ENCODE measurements at places on chromosomes 12 and 14.

DNA sequence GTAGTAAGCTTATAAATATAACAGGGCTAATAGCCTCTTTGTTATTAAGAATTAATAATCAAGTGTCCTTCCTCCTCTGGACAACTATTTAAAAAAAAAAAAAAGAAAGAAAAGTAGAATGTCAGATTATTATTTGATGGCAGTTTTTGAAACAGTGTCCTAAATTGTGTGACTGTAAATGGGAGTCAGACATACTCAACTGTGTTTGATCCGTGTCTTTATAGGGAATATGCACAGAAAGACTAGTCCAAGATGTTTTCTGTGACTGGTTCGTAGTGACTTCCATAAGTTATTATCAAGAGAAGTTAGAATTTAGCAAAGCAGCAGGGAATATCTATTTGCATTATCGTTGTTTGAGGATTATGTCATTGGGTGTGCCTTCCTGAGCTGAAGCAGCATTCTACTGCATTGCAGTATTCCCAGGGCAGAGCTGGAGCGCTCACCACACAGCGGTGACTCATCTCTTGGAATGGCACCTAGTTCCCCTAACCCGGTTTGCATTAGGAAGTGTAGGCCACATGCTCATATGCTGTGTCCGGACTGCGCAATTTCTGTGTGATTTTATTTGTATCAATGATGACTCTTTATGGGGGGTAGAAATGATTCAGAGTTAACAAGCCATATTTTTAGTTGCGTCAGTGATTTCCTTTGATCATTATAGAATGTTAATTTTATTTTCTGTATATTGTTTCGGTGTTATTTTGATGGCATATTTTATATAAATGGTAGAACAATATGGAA lies 7.9 kb downstream of the DYNC1H1 start:
- peak; percentile 98 for DNase-seq

- DNase-seq: no peak
Measured at GRCh38 chr14:96029089-96029645, 10.0 kb upstream of the C14orf132 start.

DNA sequence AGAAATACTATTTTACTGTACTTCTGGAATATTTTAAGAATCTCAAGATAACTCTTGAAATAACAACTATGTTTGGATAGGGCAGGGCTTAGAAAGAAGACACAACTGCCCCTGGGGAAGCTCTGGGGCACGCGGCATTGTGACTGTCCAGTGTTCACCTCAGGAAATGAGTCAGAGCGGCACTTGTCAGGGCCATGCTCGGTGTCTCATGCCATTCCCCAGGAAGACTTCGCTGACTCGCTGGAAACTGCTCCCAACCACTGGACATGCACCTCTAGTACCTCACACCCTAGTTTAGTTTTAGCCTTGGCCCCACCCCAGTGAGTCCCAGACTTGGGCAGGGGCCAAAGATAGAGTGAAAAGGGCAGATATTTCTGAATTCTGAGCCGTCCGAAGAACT lies 192.0 kb downstream of the TTC7B start:
- no peak for DNase-seq

- DNase-seq: peak; percentile 34
Measured at GRCh38 chr12:53594897-53595615, 31.1 kb downstream of the ATF7 start.

DNA sequence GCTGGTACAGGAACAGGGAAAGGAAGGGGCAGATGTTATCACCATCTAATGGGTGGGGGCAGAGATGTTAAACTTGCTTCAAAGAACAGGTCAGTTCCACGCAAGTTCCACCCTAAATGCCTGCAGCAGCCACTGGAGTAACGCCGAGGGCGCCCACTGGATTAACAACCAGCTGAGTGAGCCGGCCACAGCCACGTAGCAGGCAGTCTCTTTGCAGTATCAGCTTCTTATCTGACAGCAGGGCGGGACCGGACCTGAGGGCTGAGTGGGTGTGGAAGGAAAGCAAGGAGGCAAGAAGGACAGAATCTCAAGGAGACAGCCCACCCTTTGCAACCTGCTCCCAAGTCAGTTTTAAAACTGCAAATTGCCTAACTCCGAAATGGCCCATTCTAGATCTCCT lies 38.4 kb upstream of the FOXN3 start:
- DNase-seq: no peak

DNA sequence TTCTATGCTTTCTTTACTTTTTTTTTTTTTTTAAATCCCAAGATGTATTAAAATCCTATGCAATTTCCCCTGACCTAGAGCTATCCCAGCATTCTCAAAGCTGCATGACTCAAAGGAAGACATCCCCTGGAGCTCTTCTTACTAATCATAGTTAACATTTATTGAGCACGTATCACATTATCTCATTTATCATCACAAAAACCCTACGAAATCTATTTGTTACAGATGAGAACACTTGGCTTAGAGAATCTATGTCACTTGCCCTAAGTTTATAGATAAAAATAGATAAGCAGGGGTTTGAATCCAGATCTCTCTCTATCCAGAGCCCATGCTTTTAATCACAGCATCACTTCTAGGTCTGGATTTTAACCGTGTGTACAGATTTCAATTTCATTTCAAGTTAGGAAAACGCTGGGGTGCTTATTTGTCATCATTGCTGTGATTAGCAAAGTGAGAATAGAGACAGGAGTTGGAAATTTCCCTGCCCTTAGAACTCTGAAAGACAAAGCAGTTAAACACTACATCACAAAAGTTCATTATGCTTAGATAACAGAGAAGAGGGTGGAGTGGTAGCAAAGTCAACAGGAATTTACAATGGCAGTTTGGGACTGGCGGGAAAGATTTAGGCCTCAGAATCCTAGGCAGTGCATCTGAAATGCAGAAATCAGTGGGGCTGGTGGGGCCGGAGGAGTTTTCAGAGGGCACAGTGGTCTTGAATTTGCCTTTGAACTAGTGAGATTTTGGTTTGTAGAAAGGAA lies 177.7 kb upstream of the FRMD6 start:
- DNase-seq: peak; percentile 43

GRCh38 chr12:48659863-48660262 lies 22.2 kb downstream of the KANSL2 start:
- DNase-seq: no peak

DNA sequence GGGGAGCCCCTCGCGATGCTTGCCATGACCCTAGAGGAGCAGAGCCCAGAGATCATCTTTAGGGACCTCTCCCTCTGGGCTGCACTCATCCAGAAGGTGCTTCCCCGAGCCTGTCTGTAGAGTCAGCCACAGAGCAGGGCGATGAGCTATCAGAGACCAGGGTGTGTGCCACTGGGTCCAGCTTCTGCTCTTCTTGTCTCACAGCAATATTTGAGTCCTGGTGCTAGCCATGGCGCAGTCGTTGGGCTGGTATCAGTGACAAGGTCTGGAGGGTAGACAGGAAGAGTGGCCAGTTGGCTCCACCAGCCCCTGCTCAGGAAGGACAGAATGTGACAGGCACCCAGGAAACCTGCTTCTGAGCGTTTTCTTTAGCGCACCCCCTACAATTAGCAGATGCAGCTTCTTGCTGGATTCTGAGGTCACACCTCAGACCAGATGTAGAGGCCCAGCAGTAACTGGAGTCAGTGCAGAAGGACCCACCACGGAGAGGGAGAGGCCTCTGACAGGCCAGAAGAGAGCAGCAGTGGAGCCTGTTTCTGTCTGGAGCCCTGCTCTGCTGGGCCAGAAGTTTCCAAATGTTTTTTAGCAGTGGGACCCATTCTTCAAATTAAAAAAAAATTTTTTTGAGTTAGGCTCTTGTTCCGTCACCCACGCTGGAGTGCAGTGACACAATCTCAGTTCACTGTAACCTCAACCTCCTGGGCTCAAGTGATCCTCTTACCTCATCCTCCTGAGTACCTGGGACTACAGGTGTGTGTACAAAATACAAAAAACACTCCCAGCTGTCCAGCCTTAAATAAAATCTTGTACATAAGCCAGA lies 23.7 kb downstream of the ANKRD9 start:
- no peak for DNase-seq

DNA sequence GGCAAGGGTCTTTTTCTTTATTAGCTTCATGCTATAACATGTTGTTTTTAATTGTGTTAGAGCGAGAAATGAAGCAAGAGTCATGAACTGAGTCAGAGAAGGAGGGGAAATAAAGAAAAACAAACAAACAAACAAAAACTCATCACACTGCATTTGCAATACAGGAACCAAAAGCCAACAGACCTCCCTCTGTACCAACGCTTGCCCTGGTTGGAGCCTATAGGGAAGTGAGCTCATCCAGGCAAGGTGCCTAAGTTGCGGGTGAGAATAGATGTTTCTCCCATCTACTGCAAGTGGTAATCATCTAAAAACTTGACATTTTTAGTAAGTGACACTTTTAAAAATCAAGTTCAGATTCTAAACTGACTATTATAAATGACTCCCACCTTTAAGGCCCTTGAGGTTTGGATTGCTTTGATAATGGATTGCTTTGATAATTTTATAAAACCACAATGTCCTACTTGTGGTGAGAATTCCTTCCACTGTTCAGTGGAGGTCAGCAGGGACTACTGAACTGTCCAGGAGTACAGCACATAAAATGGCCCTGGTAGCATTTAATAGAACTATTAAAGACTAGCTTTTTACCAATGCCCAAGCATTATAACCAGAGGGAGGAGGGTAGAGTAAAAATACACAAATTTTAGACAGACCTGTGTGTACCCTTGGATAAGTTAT lies 31.3 kb downstream of the SLC38A1 start:
- DNase-seq: no peak

DNA sequence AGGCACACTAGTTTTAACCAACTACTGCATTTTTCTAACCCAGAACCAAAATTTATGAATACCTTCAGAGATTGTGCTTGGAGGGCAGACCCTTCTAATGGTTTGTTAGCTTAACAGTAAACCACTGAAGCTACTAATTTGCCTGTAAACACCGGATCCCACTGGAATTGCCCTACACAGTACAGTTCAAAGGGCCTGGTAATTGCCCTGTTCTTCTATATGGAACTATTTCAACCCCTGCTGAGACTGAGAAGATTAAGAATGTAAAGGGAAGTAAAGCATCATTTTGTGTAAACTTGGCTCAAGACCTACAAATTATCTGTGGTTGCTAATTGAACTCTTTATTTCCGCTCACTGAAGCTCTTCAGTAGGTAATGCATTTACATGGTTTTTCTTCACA lies 468.1 kb downstream of the NPAS3 start:
- no peak for DNase-seq

- DNase-seq: no peak
Measured at GRCh38 chr12:120873226-120873625, 30.9 kb downstream of the SPPL3 start.

DNA sequence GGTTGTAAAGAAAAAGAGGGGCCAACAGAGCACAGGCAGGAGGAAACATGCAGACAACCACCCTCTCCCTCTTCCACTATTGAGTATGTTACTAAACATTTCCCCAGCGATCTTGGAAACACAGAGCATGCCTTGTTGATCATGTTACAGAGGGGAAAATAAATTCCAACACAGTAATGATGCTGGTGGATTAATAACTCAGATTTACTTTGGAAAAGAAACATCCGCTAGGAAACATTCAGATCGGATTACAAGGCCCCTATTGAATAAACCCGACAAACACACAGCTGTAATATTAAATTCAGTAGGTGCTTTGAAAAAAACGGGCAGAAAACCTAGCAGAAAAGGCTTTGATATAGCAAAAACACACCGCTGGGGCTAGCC lies 5.4 kb downstream of the BMP4 start:
- no peak for DNase-seq

DNA sequence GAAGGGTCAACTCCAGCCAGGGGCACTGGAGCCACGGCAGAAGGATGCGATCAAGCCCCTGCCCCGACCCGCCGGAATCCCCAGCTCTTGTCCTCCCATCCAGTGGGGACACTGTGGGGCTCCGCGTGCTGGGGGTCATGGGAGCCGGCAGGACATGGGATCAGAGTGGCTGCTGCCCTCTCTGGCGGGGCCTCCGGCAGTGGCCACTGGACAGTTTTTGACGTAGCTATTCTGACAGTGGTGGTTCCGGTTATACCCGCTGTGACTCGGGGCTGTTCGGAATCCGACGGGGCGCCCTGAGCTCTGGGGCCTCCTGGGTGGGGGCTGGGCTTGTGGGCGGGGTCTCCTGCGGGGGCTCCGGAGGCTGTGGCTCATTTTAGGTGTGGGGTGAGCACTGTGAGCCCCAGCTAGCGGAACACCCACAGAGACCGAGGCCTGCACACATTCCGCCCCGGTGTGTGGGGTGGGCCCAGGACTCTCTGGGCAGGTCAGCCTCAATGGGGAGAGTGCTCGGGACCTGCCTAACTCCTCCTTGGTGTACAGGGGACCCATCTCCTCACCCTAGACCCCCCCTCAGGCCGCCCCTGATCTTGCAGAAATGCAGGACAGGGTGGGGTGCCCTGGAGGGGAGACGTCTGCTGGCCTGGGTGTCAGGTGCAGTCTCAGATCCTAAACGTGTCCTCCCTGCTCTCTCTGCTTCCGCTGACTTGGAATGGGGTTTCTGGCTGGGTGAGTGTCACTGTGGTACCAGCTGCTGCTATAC lies 374.2 kb downstream of the TMEM121 start:
- no peak for DNase-seq

DNA sequence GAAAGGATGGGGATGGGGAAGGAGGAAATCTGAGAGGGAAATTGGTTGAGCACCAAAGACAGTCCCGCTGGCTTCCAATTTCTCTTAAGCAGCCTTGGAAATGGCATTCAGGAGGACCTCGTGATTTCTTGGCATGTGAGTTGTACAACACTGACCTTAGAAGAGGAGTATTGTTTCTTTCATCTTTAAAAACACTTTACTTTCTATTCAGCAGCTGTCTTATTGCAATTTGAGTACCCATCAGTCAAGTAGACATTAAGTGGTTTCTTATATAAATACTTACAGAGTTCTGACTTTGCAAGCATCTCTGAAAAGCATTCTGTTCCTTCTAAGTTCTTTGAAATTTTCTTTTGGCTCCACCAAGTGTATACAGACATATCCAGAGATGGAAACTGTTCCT lies 83.2 kb downstream of the LMNTD1 start:
- no peak for DNase-seq

- no peak for DNase-seq
Measured at GRCh38 chr12:10236720-10237119, 24.0 kb downstream of the GABARAPL1 start.

GRCh38 chr14:87698481-87698880 lies 294.5 kb downstream of the GALC start:
- no peak for DNase-seq

GRCh38 chr14:50320283-50320682 lies 8.2 kb downstream of the DMAC2L start:
- peak; percentile 84 for DNase-seq

GRCh38 chr12:19643635-19644034 lies 204.3 kb downstream of the AEBP2 start:
- peak; percentile 81 for DNase-seq
